ENCODE measurements at places on chromosomes 11 and 22.
A peak's percentile ranks its signal among the peaks of the same experiment; 100 is the strongest.

DNA sequence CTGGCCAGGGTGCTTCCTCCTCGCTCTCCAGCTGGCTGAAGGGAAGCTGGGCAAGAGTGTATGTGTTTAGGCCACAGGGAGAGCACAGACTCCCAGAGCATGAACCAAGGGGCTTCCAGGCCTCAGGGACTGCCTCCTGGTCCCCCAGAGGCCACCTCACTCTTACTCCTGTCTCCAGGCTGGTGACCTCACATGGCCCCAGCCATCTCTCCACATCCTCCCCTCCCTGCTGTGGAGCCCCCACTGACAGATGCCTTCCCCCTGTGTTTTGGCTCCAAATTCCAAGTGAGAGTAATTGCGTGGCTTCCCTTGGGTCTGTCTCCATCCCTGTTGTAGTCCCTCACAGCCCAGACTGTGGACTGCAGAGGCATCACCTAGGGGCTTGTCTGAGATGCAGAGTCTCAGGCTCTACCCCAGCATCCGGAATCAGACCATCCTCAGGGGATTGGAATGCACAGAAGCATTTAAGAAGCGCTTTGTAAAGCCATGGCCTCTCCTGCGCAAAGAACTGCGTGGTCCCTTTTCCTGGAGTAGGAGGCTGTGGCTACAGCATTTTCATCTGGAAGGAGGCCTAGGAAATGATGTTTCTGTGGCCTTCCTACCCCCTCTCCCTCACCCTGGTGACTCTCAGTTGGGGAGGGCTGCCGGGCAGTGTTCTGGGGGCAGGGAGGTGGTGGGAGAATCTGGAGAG, 91.1 kb downstream of the ATXN10 start:
- no peak for DNase-seq

- DNase-seq = peak; percentile 23
These were observed 29.9 kb downstream of the SERPIND1 start for GRCh38 chr22:20803696-20804324.

GRCh38 chr22:44393066-44393465, 80.3 kb upstream of the SHISAL1 start:
- no peak for DNase-seq

GRCh38 chr11:123707606-123708205, 33.8 kb downstream of the ZNF202 start:
- DNase-seq = peak; percentile 75

DNA sequence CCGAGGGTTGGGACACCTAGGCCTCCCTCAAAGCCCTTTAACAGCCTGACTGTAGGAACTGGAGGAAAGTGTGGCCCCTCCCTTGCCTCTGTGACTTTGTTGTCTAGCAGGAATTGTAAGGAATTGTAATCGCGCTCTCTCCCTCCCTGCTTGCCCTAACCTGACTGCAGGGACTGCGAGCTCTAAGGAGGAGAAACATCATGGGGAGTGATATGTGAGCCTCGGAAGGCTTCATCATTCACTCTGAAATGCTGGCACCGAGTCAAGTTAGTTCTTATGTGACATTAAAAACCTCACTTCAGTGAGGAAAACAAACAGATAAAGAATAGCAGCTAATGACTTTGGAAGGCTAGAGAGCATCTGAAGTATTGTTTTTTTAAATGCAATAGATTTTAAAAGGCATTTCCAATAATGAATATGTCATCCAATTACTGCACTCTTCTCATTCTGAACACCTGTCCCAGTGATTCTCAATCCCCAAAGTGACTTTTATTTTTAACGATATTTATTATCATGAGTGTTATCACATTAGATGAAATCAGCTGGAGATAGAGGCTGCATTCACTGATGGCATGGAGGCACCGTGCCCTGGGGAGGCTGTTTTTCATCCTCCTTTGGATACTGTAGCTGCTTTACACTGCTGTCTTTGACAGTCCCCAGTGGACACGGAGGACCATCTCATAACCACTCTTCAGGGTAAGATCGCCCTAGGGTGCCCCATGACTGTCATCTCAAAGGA, 58.5 kb upstream of the NTM start:
- DNase-seq = no peak

- no peak for DNase-seq
These were observed 26.7 kb downstream of the SERGEF start for GRCh38 chr11:17986007-17986710.

DNA sequence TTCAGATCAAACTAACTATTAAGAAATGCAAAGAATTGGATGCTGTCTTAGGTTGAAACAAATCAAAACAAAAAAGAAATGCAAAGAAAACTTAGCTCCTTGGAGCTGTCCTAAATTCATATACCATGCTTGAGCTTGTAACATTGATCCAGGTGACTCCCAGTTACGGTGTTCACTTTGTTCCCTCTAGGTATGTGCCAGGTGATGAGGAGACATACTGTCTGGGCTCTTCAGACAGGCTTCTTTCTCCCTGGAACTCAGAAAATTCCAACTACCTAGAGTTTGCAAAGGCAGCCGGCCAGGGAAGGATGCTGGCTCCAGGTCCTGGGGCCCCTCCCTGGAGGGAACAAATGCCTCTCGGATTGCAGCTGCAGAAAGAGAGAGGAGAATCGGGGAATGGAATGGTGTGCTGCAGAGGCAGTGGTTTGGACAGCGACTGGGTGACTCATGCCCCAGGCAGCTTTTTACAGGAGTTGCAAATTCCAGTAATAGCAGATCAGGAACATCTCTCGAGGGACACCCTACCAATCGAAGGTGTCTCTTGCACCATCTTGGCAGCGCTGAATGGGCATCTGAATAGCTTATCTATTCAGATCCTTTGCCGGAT, 12.3 kb upstream of the ASPHD2 start:
- DNase-seq = no peak

DNA sequence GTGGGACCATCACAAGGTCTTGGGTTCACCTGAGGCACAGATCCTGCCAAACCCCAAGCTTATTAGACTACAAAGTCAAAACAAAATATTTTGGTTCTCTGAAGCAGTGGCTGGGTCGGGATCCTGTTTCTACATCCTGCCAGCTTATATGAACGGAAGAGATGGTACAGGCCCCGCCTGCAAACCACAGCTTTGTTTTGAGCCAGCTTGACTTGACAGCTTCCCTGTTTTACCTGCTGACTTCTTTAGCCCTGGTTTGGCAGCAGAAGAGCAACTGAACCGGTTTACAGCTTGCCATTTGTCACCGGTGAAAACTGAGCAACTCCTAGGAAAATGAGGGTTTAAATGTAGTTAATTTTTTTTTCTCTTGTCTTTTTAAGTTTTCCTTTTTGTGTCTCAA, 11.4 kb downstream of the PACS1 start:
- peak; percentile 83 for DNase-seq

- no peak for DNase-seq
These were observed 72.3 kb upstream of the POU2AF2 start for GRCh38 chr11:111173221-111173620.

DNA sequence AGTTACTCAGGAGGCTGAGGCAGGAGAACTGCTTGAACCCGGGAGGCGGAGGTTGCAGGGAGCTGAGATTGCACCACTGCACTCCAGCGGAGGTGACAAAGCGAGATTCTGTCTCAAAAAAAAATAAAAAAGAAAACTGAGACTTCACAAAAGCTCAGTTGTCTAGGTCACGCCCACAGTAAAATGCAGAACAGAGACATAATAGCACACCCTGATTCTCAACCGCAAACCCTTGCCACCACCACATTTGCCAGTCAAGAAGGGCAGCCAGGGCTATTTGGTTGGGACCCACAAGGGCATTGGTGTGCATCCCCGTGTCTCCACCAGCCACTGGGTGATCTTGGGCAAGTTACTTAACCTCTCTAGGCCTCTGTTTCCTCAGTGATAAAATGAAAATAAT, 25.4 kb downstream of the CREB3L1 start:
- DNase-seq = no peak

GRCh38 chr11:46072172-46072964, 48.9 kb downstream of the PHF21A start:
- DNase-seq = no peak

GRCh38 chr11:61273178-61274078, 21.7 kb downstream of the VWCE start:
- DNase-seq = no peak

- no peak for DNase-seq
These were observed 126.9 kb upstream of the GRK3 start for GRCh38 chr22:25437414-25438160.

- DNase-seq = peak; percentile 79
These were observed 141.2 kb upstream of the TIMP3 start for GRCh38 chr22:32660292-32660691.

Measured in KBM-7 (cell line).